Left lobe of liver (tissue), 2 donors: ENCODE measurements at places on chromosomes 1 and 21. TPM values are rescaled to one million over a fixed set of nuclear protein-coding genes. Genes with fewer than 3 reads are reported as not detected.

Gene PDZK1
- total RNA-seq: 76.0 TPM

- no peak for DNase-seq
Measured at GRCh38 chr1:178267646-178268094, 173.8 kb downstream of the RASAL2 start.

GRCh38 chr1:221720545-221720944 lies 21.3 kb downstream of the DUSP10 start:
- DNase-seq: no peak

Gene FAM78B
- 2.0 TPM for total RNA-seq

- DNase-seq: peak; percentile 82
Measured at GRCh38 chr21:29175408-29176134, 45.1 kb downstream of the MAP3K7CL start.

DNA sequence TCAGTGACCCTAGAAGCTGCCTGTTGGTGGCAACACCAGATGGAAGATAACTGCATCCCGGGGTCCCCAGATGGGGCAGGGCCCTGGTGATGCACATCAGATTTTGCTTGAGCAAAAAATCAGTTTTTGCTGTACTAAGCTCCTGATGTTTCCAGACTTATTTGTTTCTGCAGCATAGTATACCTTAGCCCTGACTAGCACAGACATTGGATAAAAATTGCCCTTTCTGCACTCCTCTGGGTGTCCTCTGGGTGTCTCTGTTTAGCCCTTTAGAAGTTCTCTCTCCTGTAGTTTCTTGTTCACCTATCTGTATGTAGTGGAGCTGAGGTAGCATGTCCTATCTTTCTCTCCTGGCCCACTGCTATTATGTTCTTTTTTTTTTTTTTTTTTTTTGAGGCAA lies 30.3 kb upstream of the PLA2G2C start:
- DNase-seq: no peak

DNA sequence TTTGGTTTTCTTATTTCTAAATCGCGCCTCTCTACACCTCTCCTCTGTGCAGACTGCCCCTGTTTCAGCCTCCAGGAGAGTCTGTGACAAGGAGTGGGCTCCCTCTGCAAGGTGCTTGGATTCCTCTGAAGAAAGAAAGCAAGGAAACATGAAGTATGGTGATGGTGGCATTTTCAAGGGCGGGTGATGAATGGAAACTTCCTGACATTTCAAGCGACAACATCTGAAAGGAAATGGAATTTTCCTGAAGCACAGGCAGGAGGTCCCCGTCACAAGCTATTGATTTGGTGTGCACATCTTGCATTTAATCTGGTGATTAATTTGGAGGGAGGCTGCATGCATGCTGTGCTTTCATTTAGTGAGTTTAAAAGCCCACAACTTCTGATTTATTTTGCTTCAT lies 164.6 kb upstream of the FGGY start:
- no peak for DNase-seq

Gene CLCNKA
- 0.08 TPM for total RNA-seq

DNA sequence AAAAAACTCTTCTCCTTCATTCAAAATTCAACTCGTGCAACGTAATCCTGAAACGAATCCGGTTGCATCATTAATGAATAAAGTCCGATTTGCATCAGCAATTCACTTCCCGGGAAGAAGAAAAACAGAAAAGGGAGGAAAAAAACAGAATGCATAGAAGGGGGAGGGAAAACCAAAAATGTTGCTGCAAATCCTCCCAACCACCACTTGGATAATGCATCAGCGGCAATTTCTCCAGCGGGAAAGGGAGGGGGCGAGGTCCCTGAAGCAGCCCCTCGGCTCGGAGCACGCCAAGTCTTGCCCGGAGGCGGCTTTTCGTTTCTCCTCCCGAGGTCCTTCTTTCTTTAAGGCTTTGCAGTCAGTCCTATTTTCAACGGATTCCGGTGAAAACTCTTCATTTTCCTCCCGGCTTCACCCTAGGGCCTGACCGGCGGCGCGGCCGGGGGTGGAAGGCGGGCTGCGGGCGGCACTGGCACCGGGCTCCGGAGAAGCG lies 723 bp downstream of the CDC42BPA start:
- DNase-seq: peak; percentile 57

Gene LRRC3
- 22.0 TPM for total RNA-seq

GRCh38 chr1:54254055-54254454 lies 54.1 kb downstream of the MRPL37 start:
- no peak for DNase-seq

Gene DDI2
- 50.1 TPM for total RNA-seq

- no peak for DNase-seq
Measured at GRCh38 chr21:45320261-45321025, 32.7 kb upstream of the POFUT2 start.

DNA sequence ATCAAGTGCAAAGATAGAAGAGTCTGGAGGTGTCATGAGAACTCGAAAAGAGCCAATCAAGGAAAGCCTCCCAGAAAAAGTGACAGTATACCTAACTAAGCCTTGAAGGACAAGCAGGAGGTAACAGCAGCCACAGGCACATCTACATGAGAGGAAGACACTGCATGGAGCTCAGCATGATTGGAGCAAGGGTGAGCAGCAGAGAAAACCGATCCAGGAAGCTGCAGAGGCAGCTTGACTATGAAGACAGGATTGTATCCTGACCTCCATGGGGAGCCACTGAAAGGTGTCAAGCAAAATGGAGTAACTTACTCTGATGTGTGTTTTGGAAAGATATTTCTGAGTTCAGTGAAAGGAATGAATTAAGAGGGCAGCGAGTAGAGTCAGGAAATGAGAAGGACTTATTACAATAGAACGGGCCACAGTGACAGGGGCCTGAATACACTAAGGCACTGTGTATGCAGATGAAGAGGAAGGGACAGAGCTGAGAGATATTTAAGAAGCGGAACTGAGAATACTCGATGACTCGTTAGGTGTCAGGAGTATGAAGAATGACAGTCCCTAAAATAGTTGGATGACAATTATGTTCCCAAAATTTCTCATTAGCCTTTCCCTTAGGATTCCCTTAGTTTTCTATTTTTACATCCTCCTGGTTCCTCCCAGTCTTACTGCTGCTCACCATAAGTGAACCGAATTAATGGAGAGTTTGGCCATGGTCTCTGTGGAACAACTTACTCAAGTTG lies 139.3 kb upstream of the NFIA start:
- DNase-seq: no peak

- DNase-seq: no peak
Measured at GRCh38 chr1:107976836-107977235, 11.9 kb upstream of the VAV3 start.

- DNase-seq: no peak
Measured at GRCh38 chr21:18443085-18443484, 39.5 kb upstream of the TMPRSS15 start.

GRCh38 chr1:82755191-82755590 lies 954.5 kb downstream of the ADGRL2 start:
- no peak for DNase-seq

Gene B3GALT2
- total RNA-seq: 0.13 TPM

Gene RASSF5
- total RNA-seq: 13.1 TPM

DNA sequence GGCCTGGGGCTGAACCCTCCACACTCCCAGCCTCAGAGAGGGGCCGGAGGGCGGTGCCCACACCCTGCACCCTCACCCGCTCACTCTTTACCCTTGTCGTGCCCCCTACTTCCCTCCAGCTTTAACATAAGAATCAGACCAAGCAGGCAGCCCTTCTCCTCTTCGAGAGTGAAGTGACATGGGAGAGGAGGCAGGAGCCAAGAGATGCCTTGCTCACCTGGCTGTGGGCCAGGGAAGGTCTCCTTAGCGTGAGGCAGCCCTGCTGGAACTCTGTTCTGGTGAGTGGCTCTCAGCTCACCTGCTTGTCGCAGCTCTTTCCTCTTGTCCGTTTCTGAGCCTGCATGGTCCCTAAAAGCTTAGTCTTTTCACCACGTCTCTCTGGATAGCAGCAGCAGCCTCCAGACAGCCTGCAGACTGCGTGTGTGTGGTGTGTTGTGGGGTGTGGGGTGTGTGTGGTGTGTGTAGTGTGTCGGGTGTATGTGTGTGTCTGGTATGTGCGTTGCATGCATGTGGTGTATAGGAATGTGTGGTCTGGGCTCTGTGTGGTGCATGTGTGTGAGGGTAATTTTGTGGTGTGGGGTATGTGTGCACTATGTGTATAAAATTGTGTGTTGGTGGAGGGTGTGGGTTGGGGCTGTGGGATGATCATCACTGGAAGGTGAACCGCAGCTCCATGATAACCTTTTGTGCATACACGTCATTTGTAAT lies 86.7 kb downstream of the CCDC185 start:
- DNase-seq: no peak

DNA sequence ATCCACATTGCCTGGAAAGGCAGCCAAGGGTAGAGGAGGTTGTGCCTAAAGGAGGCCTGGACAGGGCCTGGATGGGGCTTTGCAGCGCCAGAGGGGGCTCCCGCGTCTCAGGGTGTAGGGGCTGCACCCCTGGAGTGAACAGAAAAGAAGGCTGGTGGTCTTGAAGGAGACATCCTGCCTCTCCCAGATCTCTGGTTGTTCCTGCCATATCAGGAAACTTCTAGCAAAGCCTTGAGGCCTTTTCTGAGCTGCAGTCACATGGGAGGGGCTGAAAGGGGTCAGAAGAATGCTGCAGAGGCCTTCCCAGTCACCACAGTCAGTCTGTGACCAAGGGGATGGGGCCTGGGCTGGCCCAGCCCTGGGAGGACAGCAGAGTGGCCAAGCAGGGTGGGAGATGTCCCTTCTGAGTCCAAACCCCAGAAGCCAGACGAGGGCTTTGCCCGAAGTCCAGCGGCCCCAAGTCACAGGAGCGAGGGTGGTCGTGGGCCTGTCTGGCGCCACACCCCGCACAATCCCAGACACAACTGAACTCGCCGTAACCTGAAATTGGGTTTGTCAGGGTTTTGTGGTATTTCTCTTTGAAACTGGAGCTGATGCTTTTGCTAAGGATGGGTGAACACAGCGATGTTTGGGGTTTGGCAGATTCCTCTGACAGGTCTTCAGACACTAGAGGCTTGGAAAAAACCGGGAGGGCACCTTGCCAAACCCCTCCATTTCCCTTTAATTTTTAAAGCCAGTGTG lies 29.6 kb downstream of the SIM2 start:
- peak; percentile 19 for DNase-seq

Gene CCDC185
- not detected for total RNA-seq
